ENCODE measurements at places on chromosomes 3 and 15. TPM values are rescaled to one million over a fixed set of nuclear protein-coding genes. Genes with fewer than 3 reads are reported as not detected.

DNA sequence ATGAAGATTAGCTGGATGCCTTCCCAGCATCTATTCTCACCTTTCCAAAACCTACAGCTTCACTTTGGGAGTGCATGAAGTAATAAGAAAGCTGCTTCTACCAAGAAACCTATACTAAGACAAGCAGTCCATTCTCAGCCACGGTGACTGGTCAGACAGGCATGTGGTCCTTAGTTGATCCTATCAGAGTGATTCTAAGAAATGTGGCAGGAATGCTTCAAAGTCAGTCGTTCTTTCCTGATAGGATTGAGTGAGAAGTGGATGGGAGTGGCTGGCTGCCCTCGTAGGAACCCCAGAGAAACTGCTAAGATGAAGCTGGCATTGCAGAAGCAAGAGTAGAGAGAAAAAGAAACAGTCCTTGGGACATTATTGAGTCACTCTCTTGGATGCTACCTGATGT lies 16.6 kb downstream of the FOXB1 start:
- DNase-seq: no peak

RUBCN gene
- 41.1 TPM for total RNA-seq

DNA sequence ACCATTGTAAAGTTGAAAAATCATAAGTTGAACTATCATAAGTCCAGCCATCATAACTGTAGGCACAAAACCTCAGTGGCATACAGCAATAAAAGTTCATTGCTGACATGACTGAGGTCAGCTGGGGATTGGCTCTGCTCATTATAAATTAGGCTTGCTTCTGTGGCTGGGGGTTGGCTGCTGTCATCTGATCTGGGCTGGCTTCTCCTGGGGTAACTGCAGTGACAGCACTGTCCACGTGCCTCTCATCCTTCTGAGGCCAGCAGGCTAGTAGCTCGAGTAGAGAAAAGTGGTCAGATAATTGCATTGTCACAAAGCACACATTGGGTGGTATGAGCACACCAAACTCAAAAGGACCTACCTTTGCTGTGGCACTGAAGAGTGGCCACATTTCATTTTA lies 31.3 kb downstream of the CMTM7 start:
- DNase-seq: no peak

DNA sequence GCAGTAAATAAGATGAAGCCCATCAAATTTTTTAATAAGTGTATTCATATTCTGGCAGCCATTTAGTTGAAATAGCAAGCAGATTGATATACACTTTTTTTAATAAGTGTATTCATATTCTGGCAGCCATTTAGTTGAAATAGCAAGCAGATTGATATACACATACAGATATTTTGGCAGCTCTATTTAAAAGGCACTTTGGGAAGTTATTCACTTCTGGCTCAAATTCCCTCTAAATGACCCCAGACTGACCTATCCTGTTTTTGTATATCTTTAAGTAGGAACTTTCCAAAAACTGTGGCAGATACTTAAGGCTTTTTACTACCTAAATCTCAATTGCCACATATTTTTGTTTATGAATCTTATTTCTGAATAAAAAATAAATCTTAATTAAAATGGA lies 122.3 kb downstream of the PLD1 start:
- no peak for DNase-seq

Data from aorta (tissue), 5 donors.